ENCODE measurements at places on chromosomes 3 and 15.

- no peak for DNase-seq
These were observed 68.1 kb upstream of the TLE3 start for GRCh38 chr15:70165716-70166284.

- no peak for DNase-seq
These were observed 2.0 kb downstream of the SLC22A14 start for GRCh38 chr3:38283810-38284755.

GRCh38 chr15:74838137-74838516 lies 4.8 kb downstream of the ULK3 start:
- no peak for DNase-seq

- peak; percentile 28 for DNase-seq
These were observed 21.7 kb downstream of the SH3BP5 start for GRCh38 chr3:15310491-15311370.

- no peak for DNase-seq
These were observed 15.4 kb downstream of the IGSF10 start for GRCh38 chr3:151445273-151446001.

DNA sequence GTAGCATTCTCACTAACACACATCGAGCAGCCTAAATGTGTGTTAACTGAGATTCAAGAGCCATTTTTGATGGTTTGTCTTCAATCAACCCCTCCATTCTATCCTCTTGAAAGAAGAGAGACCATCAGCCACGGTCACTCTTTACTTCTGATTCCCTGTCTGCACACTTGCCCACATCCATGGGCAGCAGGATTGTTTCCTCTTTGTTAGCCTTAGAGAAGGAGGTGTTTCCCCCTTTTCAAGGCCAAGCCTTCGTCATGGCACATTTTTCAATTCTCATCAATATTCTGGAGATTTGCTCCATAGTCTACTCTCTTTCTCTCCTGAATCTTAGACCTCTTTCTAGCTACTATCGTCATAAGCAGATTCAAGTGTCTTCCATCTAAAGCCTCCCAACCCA lies 522.4 kb upstream of the NAALADL2 start:
- DNase-seq: no peak

- no peak for DNase-seq
These were observed 15.5 kb upstream of the GOLGA8B start for GRCh38 chr15:34598799-34599585.

DNA sequence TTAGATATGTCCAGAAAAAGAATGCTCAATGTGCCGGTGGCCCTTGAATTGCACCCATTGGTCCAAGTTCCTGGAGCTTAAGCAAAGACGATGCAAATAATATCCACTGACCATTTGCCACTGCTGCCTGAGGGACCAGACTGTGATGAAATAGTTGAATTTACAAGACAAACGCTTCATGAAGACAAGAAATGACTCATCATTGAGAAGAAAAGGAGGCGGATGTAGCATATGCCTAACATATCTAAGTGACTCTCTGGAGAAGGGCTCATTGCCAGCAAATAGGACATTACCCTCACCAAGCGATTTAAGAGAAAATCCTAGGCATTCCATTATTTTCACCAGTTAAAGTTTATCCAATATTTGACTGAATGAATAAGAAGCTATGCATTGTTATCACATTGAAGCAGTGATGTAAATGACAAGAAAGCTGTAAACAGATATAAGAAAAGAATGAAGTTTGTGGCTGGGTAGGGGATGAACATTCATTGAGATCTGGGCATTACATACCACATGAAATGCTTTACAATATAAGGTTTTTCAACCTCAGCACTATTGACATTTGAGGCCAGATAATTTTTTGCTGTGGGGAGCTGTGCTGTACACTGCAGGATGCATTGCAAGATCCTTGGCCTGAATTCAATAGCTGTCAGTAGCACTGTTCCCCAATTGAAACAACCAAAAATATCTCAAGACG lies 48.9 kb upstream of the CPNE4 start:
- no peak for DNase-seq

GRCh38 chr3:119302697-119303551 lies 8.7 kb downstream of the ARHGAP31 start:
- no peak for DNase-seq

GRCh38 chr3:184465883-184466412 lies 86.1 kb downstream of the CHRD start:
- no peak for DNase-seq

GRCh38 chr3:64502284-64502683 lies 185.5 kb downstream of the ADAMTS9 start:
- no peak for DNase-seq

DNA sequence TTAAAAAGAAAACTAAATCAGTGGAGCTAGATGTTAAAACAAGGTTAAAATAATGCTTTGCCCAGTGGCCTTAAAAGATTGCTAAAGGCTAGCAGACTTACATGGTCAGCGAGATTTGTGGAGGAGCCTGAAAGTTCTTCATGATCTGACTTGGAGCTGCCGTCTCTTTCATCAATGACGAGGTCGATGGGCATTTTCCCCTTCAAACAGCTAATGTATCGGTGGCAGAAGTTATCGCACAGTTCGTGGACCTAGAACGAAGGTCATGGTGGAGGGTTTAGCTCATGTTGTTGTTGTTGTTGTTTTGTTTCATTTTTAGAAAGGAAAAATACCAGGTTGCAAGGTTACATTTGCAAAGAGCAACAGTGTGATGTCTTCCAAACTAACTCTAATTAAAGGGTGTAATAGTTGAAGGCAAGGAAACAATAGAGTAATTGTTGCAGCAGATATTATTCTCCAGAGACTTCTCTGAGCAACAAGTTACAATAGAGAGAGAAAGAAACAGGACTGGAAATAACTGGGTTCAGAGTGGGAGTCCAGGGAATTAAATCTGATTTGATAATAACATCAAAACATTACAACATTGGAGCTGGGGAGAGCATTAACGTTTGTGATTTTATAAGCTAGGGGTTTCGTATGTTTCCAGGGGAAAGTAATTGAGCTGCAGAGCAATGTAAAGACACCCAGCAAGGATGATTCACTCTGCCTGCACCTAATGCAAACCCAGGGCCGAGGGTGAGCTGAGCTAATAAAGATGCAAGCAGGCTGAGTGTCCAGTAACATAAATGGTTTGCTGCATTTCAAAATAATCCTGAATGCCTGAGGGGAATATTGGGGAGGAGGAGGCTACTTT lies 6.6 kb downstream of the MEIS2 start:
- DNase-seq: no peak

GRCh38 chr3:48561045-48561736 lies 2.4 kb downstream of the UCN2 start:
- no peak for DNase-seq

GRCh38 chr15:99692825-99693224 lies 40.4 kb downstream of the LYSMD4 start:
- no peak for DNase-seq

- DNase-seq: peak; percentile 45
These were observed 1.6 kb upstream of the SIN3A start for GRCh38 chr15:75452865-75453702.

- DNase-seq: no peak
These were observed 24.9 kb upstream of the GATM start for GRCh38 chr15:45402955-45403877.

DNA sequence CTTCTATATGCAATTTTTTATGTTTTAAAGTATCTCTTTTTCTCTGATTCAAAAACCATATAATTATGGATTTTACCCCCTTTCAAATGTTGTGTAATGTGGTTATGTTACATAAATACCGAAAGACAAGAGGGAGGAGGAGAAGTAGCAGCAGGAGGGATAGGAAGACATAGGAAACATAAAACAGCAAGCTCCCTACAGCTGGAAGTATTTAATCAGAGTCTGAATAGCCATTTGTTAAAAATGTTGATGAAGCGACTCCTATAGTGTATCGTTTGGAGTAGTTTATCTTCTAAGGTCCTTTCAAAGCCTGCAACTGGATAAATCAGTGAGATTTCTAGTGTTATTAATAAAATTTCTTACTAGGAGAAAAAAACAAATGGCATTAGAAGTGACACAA lies 598.1 kb upstream of the GOLIM4 start:
- no peak for DNase-seq

DNA sequence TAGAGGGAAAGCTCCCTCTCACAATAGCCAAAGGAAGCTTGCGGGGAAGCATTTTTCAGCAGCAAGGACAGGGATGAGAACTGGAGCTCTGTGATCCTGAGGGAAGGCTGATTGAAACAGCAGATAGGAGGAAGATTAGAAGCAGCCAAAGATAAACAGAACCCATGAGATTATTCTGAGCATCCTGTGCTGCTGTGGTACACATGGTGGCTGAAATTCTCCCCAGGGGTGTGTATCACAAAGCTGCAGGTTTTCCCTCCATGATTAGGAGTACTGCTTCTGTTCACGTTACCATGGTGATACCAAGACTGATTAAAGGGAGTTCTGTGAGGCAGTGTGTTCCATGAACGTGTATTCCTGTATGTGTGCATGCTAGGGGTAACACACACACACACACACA lies 30.3 kb upstream of the PSMD6 start:
- no peak for DNase-seq

- DNase-seq: no peak
These were observed 328.0 kb upstream of the CDIN1 start for GRCh38 chr15:36251450-36251849.

- no peak for DNase-seq
These were observed 3.5 kb downstream of the PLXND1 start for GRCh38 chr3:129602730-129603560.

- DNase-seq: no peak
These were observed 568.9 kb downstream of the EDEM1 start for GRCh38 chr3:5756443-5756842.

GRCh38 chr3:79906106-79906505 lies 138.3 kb upstream of the ROBO1 start:
- no peak for DNase-seq

GRCh38 chr3:5054098-5054497 lies 68.0 kb upstream of the ARL8B start:
- DNase-seq: no peak

DNA sequence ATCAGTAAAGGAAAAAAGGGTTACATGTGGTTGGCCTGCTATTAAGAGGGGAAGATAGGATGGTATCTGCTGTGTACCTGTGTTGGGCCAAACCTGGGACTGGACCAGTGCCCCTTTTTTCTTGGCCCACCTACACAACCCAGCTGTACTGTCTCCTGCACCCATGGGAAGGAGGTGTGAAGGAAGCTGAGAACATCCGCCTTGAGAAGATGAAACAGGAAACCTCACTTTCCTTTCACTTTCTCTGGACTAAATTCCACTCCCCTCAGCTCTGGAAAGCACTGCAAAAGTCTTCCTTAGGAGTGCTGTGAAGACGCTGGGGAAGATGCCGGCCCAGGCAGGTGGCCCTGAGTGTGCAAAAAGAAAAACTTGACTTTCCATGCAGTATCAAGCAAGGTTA lies 37.6 kb downstream of the LRRN1 start:
- no peak for DNase-seq

DNA sequence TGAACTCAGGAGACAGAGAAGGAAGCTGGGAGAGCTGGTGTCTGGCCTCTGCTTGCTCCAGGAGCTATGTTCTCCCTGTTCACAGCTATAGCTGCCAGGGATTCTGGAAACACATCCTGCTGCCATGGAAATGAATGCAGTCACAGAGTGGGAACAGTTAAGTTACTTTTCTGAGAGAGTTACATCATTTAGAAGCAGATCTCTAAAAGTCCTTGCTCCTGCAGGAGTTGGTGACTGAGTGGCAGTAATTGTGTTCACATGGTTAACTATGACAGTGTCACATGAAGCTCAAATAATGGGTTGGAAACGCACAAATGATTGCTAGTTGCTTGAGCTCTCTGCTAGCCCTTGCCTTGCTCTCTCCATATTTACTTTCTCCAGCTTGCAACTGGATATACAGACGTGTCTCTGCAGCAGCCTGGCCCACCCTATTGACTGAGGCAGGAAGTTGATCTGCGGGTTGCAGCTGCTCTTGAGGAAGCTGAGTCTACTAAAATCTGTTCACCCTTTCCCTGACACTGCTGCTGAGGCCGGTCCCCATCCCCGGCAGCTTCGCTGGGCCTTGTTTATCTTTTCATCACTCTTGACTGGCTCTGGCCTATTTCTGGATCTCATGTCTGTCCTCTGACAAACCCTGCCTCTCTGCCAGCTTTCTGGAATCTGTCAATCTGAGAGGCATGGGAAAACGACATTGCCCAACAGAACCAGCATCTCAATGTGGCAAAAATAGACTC lies 16.7 kb upstream of the ISLR start:
- peak; percentile 44 for DNase-seq

- no peak for DNase-seq
These were observed 703.8 kb upstream of the NR2F2 start for GRCh38 chr15:95626501-95627361.
